Fibroblast of the aortic adventitia (primary cell): ENCODE measurements at places on chromosomes 6 and 20.

GRCh38 chr20:32518593-32519380, 66.3 kb downstream of the NOL4L start:
- DNase-seq: no peak

DNA sequence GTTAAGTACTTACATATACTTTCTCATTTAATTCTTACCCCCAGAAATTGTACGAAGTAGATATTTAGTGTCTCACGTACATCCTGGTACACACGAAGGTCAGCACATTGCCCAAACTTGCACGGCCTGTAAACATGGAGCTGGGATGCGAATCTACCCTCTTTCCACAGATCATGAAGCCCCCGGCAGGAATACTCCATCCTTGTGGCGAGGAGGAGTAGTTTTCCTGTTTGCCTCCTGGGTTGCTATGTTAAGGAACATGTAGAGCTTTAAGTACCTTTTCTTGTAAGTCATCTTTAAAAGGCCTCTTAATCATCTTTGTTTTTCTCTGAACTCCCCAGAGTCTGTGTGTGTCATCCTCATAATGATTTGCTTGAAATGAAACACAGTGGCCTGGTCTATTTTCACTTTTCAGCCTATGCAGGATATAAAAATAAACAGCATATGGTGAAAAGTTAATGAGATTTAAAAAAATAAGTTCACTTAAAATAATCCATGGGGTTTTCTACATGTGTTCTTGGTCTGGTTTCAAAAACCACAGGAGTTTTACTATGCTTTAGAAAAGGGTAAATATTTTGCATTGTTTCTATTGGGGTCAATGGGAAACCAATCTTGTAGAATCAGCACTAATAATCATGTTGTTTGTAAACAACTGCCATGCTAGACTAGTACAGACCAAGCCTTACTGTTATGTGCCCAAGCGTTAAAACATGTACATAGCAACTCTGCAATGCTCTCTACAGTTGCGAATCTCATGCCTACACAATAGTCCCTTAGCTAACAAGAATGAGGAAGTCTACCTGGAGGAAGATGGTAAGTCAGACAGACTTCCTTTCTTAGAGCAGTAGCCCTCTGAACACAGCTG, 9.3 kb upstream of the ARID1B start:
- DNase-seq: no peak

DNA sequence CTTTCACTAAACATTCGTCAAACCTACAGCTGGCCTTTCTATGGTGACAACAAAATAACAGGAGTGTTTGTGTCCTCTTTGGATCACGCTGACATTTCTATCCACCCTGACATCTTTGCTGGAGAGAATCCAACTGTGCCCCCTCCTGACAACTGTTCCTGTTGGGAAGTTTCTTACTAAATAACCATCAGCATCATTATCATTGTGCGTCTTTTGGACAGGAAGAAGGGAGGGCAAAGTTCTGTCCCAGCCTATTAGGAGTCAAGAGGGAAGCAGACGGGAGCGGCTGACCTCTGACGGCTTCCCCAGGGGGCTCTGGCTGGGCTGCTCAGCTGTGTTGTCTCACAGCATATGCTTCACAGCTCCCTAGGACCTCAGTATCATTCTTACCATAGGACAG, 195.9 kb upstream of the SULF2 start:
- no peak for DNase-seq

DNA sequence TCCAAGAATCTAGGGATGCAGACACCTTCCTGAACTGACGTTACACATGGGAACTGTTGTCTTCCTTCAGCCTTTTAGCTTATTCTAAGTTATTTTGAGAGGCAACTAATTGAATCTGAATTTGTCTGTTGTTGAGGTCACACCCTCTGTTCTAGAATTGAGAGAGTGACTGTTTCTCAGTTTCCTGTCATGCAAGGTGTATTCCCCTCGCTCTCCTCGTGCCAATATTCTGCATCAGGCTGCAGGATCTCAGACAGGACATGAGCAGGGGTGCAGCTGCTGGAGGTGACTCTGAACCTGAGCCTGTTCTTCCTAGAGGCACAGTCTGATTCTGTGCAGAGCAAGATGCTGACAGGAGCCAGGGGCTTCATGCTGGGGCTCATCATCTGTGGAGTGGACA, 52.5 kb downstream of the HLA-DPB1 start:
- DNase-seq: no peak

GRCh38 chr6:156595476-156595875, 181.7 kb upstream of the ARID1B start:
- DNase-seq: no peak

GRCh38 chr20:22293886-22294285, 290.5 kb downstream of the FOXA2 start:
- no peak for DNase-seq

GRCh38 chr20:50550531-50550930, 40.3 kb downstream of the PTPN1 start:
- no peak for DNase-seq

GRCh38 chr20:39356908-39357307, 394.8 kb downstream of the DHX35 start:
- DNase-seq: no peak

DNA sequence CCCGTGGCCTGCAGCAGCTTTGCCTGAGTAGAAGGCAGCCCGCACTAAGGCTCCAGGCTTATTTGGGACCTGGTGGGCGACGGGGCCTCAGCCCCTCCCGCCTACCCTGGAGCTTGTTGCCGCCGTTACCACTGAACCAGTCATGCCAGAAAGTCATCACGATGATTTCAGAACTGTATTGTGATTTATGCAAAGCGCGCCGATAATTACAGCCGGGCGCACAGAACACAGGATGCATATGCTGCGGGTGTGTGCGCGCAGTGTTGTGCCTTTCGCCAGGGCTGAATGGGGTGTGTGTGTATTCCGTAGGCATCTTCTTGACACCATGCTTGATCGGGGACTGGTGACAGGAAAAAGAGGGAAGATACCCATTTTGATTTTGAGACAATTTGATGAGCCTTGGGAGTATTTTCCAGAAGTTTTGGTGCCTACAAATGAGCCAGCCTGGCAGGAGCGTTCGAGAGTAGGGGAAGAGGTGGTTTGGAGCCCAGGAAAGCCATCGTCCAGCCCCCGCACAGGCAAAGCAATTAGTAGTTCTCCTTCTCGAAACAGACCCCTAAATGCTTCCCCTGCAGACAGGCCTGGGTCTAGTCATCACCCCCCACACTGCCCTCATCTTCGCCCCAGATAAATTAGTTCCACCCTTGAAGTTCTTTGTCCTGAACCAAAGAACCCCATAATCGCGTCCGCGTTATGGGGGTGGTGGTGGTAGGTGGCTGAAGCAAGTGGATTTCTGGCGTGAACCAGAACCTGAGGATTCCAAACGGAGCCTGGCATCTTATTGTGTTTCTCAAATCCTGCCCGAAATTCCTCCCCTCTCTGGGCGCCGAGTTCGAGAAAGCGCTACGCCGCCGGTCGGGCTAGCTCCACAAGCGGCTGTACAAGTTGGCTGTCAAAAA, 1.9 kb upstream of the NR2E1 start:
- DNase-seq: no peak

GRCh38 chr20:57761413-57761734, 51.6 kb upstream of the PMEPA1 start:
- DNase-seq: no peak

- DNase-seq: no peak
Measured at GRCh38 chr6:158991017-158991723, 8.8 kb downstream of the RSPH3 start.

DNA sequence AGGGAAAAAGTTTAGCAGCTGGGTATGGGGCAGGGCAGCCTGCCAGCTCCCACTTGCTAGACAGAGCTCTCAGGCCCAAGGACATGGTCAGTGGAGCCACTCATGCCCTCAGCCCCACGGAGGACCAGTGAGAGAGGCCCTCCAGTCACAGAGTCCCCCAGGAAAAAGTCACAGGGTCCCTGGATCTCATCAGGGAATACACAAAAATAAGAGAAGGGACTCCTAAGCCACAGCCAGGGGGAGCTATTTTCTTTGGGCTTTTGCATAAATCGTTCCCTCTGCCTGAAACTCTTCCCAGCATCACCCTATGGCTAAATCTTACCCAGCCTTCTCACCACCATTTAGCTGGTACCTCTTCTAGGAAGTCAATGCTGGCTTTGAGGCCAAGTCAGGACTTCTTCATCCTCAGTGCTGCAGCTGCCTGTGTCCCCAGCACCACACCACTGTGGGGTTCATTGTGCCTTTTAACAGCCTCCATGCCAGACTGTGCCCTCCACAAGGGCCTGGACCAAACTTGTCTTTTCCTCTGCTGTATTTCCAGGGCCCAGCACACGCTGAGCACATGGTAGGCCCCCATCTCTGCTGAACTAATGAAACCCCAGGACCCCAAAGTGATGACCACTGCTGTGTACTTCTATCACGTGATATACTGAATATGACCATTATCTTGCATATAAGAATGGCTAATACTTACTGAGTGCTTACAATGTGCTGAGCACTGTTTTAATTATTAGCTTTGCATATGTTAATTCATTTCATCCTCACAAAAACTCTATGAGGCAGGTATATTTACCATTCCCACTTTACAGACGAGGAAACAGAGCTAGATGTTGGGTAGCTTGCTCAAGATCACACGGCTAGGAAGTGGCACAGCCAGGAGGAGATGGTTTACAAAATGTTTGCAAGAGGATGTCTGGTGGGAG, 2.0 kb downstream of the ZNF335 start:
- peak; percentile 77 for DNase-seq

GRCh38 chr6:74585753-74586152, 620.1 kb downstream of the COL12A1 start:
- no peak for DNase-seq

GRCh38 chr6:136192902-136193301, 57.2 kb downstream of the MTFR2 start:
- no peak for DNase-seq

- DNase-seq: no peak
Measured at GRCh38 chr6:158049055-158050028, 67.7 kb downstream of the SYNJ2 start.

GRCh38 chr20:40663304-40663790, 25.7 kb downstream of the MAFB start:
- no peak for DNase-seq

GRCh38 chr6:3227363-3228045, at the start of gene TUBB2B:
Gene TUBB2B, minus strand, starts transcription at chr6:3227653. Its CDS starts 110 bp downstream, at chr6:3227543.
- DNase-seq: no peak

- DNase-seq: peak; percentile 38
Measured at GRCh38 chr6:1604158-1605003, 5.3 kb upstream of the FOXC1 start.

DNA sequence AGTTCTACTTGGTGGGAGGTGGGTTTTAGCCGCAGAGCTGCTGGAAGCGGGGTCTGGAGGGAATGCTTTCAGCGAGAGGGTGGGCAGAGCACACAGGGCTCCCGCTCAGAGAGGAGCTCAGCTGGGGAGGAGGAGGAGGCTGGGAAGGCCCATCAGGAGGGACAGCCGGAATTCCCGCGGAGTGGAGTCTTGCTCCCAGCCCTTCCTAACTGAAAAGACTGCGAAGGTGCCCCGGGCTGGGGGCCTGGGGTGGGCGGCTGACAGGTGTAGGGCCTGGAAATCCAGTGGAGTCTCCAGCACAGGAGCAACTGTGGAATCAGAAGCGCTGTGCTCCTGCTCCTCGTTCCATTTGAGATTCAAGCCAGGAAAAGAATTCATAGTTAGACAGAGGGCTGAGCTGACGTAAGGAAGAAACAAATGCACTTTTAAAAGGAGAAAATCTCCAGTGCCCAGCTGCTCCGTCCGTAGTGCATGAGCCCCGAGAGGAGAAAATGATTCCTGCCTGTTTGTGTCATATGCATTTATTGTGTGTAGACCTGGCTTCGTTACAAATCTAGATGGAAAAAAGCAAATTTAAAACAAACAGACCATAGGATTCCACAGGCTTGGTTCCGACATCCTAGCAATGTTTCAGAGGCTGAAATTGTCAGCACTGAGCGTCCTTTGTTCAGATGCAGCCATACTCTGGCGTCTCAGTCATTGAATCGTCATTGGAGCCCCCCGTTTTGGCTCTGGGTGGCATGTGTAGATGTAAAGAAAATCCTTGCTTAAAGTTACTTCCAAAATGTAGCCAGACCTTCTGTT, 197.7 kb downstream of the SMOC2 start:
- DNase-seq: peak; percentile 6

- no peak for DNase-seq
Measured at GRCh38 chr20:33602826-33603590, 59.1 kb upstream of the C20orf144 start.

- no peak for DNase-seq
Measured at GRCh38 chr20:1754306-1754705, 96.7 kb upstream of the SIRPG start.

GRCh38 chr6:165178056-165178455, 131.3 kb downstream of the C6orf118 start:
- DNase-seq: peak; percentile 17

- DNase-seq: peak; percentile 52
Measured at GRCh38 chr6:31794294-31794865, 1.2 kb downstream of the VARS1 start.

DNA sequence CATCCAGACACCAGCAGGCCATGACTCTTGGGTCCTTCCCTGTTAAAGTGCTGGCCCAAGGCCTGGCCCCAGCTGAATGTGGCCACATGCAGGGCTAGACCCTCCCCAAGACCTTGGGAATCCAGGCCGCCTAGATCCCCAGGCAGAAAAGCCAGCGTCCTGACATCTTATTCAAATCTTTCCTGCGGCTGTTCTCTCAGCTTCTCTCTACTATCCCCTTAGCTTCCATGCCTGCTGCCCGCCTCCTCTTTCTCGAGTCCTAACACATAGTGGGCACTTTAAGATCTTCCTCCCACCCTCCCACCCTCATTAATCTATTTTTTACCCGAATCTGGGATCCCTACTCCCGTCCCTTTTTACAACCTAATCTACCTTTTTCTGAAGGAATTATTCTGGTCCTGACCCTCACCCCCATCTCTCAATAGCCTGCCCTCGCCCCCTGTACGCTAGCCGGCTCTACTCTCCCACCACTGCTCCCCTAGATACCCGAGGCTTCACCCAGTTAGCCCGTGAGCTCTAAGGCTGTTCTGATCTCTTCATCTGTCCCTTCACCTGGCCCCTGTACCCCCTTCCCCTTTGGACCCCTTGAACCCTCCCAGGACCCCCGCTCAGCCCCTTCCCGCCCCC, at the start of gene CCHCR1:
TSS of gene CCHCR1 (minus strand) at position 290 of the 627 bp plus-strand sequence. CDS start at position 88, 202 bp downstream.
- no peak for DNase-seq

GRCh38 chr20:10469599-10469998, 34.5 kb downstream of the SLX4IP start:
- peak; percentile 93 for DNase-seq

GRCh38 chr6:90947184-90948064, 360.6 kb upstream of the MAP3K7 start:
- no peak for DNase-seq

- DNase-seq: no peak
Measured at GRCh38 chr6:130858054-130858453, 30.8 kb downstream of the SMLR1 start.

DNA sequence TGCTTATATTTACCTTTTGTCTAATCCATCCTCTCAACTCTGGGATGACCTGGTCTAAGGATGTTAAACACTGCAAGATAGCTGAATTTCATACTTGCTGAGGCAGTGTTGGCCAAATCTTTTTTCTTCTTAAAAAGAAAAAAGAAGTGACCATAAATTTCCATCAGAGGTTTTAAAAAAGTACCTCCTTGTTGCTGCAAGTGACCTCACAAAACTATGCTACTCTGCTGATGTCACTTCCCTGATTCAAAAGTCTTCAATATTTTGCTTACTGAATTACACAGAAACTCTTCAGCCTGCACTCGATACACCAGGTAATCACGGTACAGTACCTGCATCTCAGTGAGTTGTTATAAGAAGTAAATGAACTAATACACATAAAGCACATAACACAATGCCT, 107.2 kb upstream of the PRDM1 start:
- DNase-seq: no peak

- no peak for DNase-seq
Measured at GRCh38 chr6:151142676-151143075, 97.1 kb upstream of the AKAP12 start.
